Esophagus mucosa (tissue), 1 donor: ENCODE measurements at places on chromosomes 16 and 17. TPM values are rescaled to one million over a fixed set of nuclear protein-coding genes. Genes with fewer than 3 reads are reported as not detected.

DNA sequence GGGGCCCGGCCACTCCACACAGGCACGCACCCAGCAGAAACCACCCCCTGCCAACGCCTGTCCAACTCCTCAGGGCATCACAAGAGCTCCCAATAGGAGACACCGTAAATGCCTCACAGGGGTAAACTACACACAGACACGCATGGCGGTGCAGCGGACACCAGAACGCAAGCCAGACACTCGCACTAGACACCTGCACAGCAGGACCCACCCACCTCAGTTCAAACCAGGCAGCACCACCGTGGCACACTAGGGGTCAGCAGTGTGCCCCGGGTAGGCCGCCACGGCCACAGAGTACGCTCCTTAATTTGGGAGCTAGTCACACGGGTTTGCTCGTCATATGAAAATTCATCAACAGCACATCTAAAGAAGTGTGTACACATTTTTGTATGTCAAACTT lies 3.4 kb downstream of the SLC38A10 start:
- peak; percentile 80 for ATAC-seq

Gene CLEC18A
- total RNA-seq: 0.36 TPM

- ATAC-seq: no peak
These were observed 73.3 kb downstream of the MSI2 start for GRCh38 chr17:57329380-57330214.

GRCh38 chr17:10156948-10157607 lies 41.3 kb downstream of the GAS7 start:
- no peak for ATAC-seq

- no peak for ATAC-seq
These were observed 20.3 kb downstream of the COPRS start for GRCh38 chr17:31838636-31839225.

- ATAC-seq: no peak
These were observed 17.6 kb upstream of the LGALS9 start for GRCh38 chr17:27613433-27613832.

GRCh38 chr16:31727553-31727952 lies 146.1 kb upstream of the ZNF267 start:
- no peak for ATAC-seq

DNA sequence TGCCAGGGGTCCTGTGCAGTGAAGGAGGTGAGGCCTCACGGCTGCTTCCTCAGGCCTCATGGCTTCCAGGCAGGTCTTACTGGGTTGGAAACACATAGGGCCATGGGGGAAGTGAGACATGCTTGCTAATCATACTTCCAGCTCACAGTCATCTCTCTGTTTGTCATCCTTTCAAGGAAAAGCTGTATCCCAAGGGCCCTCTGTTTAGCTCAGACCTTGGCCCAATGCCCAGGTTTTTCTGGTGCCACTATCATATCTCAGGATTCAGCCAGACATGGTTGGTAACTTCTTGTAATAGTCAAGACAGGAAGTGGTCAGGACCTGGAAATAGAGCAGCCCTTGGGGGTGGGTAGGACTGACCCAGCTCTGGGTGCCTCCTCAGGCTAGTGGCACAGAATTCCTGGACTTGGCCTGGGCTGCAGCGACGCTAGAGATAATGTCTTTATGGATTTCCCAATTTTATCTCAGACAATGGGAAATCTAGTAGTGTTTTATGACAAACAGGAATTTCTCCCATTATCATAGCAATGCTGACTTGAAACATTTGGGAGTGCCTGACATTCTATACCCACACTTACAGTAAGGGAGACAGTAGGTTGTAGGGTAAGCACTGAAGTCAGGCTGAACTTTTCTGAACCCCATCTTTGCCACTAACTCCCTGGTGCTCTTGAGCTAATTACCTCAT lies 13.5 kb upstream of the ITGB3 start:
- peak; percentile 58 for ATAC-seq

Gene ELMO3
- total RNA-seq: 26.3 TPM

- ATAC-seq: no peak
These were observed 9.6 kb downstream of the STX8 start for GRCh38 chr17:9566067-9566466.

DNA sequence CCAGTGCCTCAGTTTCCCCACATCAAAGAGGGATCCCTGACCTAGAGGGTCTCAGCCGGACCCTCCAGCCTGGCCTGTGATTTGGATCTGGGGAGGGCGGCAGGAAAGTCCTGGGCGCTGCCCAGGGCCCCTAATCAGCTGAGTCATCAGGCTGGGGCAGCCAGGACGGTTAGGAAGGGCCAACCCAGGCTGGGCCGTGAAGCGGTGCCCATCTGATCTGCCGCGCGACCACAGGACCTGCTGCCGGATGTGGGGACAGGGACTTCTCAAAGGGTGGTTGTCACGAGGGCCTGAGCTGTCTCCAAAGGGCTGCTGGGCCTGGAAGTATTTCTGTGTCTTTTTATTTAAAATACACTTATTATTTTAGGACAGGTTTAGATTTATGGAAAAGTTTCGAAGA lies 4.4 kb downstream of the TPSAB1 start:
- ATAC-seq: no peak

GRCh38 chr16:69040144-69040909 lies 65.1 kb upstream of the HAS3 start:
- ATAC-seq: peak; percentile 91

DNA sequence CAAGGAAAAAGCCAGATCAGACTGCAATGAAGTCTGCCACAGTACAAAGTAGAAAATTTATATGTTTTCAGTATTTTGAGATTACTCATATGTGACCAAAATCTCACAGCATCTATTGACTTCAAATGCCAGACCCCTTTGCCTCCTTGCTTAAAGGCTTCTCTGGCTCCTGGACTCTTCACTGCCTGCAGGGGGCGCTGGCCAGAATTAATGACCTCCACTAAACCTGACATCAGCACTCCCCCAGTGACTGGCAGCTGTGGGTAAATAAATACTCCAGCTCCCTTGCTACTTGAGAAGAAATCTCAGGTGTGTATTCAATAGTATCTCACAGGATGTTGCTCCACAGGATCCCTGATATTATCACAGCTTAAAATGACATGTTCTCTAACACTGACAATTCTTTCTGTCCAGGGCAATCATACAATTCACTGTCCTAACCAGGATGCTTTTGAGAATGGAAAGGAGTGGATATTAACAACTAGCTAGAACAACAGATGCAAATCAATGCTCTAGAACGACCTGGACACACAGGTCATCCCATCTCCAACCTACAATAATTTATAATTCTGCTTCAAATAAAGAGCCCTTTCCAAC lies 4.0 kb downstream of the BECN1 start:
- ATAC-seq: no peak

Gene SLC4A1
- total RNA-seq: not detected

Gene SCN4A
- 0.12 TPM for total RNA-seq

Gene NACA2
- not detected for total RNA-seq

DNA sequence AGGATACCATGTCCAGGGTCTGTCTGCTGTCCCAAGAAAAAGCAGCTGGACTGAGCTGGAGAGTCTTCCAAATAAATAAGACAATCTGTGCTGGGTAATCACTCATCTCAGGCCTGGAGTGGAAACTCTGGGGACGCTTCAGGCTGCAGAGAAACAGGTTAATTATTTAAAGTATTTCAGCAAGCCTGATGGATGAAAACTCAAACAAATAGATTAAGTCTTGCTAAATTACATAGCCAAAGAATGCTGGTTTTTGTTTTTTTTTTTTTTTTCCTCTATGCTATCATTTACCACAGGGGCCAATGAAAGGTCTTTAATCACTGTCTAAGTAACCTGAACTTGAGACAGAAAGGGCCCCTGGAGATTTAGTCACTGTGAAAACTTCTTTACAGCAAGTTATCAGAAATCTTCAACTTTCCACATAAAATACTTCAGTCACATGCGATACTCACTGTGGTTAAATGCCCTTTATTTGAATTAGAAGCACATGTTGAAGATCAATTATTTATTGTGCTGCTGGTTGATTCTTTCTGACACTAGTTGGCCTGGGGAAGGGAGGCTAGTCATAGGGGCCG lies 31.0 kb upstream of the KCNJ2 start:
- ATAC-seq: no peak

DNA sequence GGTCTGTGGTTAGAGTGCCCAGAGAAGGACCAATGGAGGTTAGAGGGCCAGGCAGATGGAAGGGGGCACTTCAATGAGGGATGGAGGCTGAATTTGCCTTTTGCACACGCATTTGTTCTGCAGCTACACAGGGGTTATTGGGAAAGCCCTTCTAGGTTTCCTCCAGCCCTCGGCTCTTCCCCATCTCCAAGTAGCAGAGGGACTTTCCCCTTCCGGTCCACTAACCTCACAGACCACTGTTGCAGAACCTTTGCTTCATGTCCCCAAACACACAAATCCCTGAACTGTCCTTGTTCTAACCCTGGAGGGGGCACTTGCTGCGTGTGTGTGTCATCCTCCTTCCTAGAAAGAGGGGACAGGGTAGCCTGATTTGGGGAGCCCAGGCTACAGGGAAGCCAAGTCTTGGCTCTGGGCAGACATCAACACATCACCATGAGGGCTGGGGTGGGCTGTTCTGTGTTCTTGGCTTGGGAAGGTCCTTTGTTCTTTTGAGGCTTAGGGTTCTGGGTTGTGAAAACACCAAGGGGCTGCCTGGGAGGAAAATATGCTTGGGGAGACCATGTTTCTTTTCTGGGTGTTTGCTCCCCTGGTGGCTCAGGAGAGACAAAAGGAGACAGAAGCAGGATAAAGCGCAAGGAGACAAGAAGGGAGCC lies 7.3 kb upstream of the NR1D1 start:
- no peak for ATAC-seq

DNA sequence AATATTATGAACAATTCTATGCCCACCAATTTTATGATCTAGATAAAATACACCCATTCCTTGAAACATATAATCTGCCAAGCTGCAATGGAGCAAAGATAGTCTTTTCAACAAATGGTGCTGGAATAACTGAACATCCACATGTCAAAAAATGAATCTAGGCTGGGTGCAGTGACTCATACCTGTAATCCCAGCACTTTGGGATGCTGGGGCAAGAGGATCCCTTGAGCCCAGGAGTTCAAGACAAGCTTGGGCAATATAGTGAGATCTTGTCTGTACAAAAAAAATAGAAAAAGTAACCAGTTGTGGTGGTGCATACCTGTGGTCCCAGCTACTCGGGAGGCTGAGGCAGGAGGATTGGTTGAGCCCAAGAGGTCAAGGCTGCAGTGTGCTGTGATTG lies 92.5 kb downstream of the N4BP1 start:
- peak; percentile 35 for ATAC-seq

Gene TBX2
- 1.6 TPM for total RNA-seq

Gene CES5A
- total RNA-seq: not detected

DNA sequence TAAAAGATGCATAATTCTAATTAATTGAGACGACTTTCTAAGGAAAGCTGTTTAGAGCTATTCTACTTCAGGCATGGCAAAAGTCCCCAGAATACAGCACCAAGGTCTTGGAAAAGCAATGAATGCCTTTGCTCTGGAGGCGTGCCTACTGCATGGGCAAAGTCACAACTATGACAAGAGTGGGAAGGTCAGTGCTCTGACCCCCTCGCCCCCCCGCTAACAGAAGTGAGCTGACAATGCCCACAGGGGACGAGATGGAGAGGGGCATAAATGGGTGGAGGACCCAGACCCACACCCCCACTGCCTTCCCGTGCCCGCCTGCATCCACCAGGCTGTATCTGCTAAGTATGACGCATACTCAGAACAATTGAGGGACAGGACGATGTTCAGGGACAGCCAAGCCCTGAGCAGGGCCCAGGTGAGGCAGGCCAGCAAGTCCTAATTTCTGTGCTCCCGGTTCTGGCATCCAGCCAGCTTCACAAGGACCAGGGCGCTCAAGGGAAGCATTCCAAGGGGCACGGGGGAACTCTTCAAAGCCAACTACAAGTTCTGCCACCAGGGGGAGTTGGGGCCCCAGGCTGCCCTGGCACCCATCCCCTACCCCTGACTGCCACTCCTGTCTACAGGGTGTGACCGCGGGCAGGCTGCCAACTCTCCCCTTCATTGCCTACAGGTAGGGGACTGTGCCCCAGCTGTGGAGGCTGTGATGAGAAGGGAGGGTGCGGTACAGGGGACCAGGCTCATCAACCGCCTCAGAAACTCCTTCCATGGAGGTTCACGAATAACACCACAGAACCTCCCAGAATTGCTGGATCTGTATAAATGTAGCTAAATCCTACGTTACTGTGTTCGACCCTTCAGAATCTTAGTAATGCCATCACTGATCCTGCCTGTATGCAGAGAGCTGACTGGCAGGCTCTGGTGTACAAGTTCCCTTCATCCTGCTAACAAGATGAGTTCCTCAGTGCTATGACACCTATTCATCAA lies 20.8 kb downstream of the NPRL3 start:
- peak; percentile 64 for ATAC-seq

DNA sequence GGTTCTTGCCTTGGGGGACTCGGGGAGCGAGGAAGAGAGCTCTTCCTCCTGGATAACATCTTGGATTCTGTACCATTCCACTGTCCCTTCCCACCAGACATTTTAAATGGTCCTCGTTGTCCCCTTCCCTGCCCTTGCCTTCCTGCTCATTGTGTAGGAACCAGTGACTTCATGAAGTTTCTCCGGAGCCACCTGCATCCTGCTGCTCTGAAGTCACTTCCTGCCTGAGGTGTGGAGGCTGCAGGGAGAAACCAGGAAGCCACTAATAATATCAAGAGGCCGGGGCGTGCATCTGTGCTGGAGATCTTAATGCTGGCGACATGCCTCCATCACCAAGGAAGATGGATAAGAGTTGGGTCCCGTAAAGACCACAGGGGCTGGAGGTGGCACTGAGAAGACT lies 6.2 kb upstream of the SLC16A13 start:
- peak; percentile 22 for ATAC-seq

Gene TMC5
- 5.0 TPM for total RNA-seq

DNA sequence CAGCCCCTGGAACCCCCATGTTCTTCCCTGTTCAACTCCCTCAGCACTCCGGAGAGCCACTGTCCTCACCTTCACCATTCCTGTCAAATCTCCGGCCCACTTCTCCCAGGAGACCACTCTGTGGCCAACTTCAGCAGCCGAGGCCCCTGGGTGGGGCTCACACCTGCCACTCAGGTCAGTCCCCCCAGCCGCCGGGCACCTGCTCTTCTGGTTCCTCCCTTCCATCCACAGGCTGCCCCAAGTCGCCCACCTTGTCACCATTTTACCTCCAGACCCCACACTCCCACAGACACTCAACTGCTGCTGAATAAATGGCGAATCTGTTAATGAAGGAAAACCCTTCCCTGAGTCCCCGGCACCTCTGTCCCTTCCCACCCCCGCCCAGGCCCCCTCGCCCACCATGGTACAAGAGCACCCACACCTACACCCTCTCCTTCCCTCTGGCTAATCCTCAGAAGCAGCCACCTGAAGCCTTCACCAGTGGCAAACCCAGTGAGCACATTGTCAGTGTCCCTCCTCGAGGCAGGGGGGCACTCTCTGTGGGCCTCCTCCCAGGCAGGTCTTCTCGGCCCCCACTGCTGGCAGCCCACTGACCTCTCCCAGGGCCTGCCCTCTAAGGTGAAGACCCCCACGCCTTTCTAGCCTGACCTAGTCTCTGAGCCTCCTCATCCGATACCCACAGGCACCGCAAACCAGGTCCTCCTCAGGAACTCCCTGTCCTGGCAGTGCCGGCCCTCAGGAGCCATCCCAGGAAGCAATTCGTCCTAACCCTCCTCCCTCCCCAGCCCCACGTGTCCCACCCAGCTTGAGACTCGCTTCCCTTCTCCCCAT lies 8.2 kb downstream of the CANT1 start:
- no peak for ATAC-seq

- no peak for ATAC-seq
These were observed 10.6 kb upstream of the CD300A start for GRCh38 chr17:74455821-74456220.
